ENCODE measurements at places on chromosomes 1 and 21. TPM values are rescaled to one million over a fixed set of nuclear protein-coding genes. Genes with fewer than 3 reads are reported as not detected.

- no peak for DNase-seq
- no peak overlapping the region for H3K27ac ChIP-seq
- no peaks in the 10 kb centered on the region for H3K4me1 ChIP-seq
- no peaks in the 10 kb centered on the region for H3K36me3 ChIP-seq
Observed at GRCh38 chr21:24826822-24827221, 780.5 kb downstream of the MRPL39 start.

GRCh38 chr1:19312782-19313635 is 883 bp downstream of the SLC66A1 start:
- no peaks in the 10 kb centered on the region for H3K36me3 ChIP-seq
- H3K27me3 ChIP-seq: no peaks in the 10 kb centered on the region
- peak; percentile 45 for DNase-seq
- H3K4me3 ChIP-seq: peak overlapping the region; percentile 81
- H3K4me1 ChIP-seq: peaks cover 30% of the 10 kb centered on the region

DNA sequence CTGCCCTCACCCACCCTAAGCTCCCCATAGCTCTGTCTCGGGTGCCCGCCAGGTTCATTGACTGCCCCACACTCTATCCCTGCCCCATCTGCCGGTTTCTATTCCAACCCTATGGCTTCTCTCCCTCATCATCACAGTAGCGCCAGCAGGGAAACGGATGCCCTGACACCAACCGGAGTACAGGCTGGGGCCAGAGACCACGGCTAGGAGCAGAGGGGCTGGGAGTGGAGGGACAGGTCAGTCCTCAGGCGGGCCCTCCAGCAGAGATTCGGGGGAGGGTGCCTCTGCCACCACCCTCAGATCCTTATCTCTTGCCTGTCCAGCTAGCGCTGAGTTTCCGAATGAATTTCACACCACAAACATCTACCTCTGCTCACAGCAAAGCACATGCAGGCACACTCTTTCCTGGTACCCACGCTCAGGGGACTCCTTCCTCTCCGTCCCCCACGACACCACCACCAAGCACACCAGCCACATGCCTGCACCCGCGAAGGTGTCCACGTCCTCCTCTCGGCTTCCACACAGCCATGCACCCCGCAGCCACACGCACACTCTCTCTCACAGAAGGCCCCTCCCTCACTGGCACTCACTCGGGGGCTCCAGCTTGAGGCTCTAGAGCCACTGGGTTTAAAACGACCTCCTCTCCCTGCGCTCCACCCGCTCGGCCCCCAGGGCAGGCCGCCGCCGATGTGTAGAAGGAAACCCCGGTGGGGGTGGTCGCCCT is 7.2 kb downstream of the TAL1 start:
- H3K36me3 ChIP-seq: no peaks in the 10 kb centered on the region
- H3K27ac ChIP-seq: no peak overlapping the region
- H3K4me3 ChIP-seq: peak overlapping the region; percentile 36
- peaks cover 10% of the 10 kb centered on the region for H3K4me1 ChIP-seq

DNA sequence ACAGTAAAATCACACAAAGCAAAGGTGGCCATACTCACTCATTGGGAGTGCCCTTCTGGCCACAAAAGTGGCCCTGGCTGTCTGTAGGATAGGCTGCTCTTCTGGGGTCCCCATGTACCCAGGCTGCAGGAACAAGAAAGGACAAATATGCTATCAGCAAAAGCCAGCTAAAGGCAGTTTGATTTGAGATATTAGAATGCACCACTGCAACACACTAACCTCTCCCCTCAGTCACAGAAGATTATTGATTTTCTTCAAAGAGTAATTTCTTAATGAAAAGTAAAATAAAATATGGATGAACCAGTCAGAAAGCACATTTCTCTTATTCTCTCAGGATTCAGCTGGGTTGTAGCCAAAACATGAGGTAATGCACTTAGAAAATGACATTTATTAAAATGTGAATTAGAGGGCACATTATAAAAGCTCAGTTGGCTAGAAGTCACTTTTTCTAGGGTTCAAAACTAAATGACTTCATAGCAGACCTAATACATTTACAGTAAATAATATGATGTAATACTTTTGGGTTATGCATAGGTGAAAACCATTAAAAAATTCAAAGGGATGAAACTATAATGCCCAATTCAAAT is 140.8 kb downstream of the LHX8 start:
- H3K36me3 ChIP-seq: no peaks in the 10 kb centered on the region
- H3K27me3 ChIP-seq: no peaks in the 10 kb centered on the region
- DNase-seq: no peak
- H3K27ac ChIP-seq: no peak overlapping the region
- H3K4me3 ChIP-seq: no peak overlapping the region

GRCh38 chr1:26761217-26761616 is 26.5 kb upstream of the PIGV start:
- H3K27ac ChIP-seq: no peak overlapping the region
- H3K4me3 ChIP-seq: no peak overlapping the region
- H3K36me3 ChIP-seq: peaks cover 2% of the 10 kb centered on the region
- H3K27me3 ChIP-seq: no peaks in the 10 kb centered on the region

- no peak overlapping the region for H3K27ac ChIP-seq
- H3K4me1 ChIP-seq: no peaks in the 10 kb centered on the region
- no peak overlapping the region for H3K4me3 ChIP-seq
- H3K27me3 ChIP-seq: no peaks in the 10 kb centered on the region
Observed at GRCh38 chr1:2151911-2152310, 42.7 kb downstream of the FAAP20 start.

DNA sequence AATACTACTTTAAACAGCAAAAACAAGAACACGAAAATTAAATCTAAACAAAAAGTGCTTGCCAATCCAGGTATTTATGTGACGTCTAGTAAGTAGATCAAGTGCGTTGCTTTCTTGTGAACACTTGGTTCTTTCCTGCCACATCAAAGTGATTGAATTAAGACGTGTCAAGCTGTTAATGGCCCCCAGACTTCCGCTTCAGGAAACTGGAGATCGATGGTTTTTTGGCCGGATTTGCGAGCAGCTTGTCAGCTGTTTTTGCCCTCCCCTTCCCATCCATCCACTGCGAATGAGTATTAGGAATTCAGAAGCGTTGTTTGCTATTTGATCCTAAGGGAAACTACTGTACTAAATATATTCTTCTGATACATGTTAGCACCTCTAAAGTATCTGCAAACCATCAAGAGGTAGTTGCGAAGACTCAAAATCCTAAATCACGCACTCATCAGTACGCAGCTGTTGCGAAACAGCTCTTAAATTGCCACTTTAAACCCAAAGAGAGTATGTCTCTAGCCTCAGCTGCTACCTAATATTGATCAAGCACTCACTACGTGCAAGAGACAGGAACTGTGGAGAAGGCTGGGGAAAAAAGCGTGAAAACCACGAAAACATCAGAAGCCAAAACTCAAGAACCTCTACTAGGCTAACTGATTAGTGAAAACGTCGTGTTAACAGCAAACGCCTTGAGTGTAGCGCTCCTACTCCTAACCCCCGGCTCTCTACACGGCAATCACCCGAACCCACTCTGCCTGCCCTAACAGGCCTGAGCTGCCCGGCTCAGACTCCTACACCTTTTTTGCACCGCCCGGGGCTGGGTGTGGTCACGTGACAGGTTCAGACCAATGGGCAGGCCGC is 473 bp upstream of the BRDT start:
- H3K4me3 ChIP-seq: peak overlapping the region; percentile 46
- DNase-seq: peak; percentile 84
- H3K36me3 ChIP-seq: no peaks in the 10 kb centered on the region
- no peaks in the 10 kb centered on the region for H3K27me3 ChIP-seq
- H3K4me1 ChIP-seq: no peaks in the 10 kb centered on the region
- H3K27ac ChIP-seq: peak overlapping the region; percentile 14

Gene TRPM2
- 4.9 TPM for polyA plus RNA-seq

Gene AMY1C
- 4.4 TPM for polyA plus RNA-seq

Gene S100A6
- 372 TPM for polyA plus RNA-seq

Gene PSRC1
- 24.0 TPM for polyA plus RNA-seq
